Tibial artery (tissue), 4 donors: ENCODE measurements at places on chromosomes 2 and 18.

DNA sequence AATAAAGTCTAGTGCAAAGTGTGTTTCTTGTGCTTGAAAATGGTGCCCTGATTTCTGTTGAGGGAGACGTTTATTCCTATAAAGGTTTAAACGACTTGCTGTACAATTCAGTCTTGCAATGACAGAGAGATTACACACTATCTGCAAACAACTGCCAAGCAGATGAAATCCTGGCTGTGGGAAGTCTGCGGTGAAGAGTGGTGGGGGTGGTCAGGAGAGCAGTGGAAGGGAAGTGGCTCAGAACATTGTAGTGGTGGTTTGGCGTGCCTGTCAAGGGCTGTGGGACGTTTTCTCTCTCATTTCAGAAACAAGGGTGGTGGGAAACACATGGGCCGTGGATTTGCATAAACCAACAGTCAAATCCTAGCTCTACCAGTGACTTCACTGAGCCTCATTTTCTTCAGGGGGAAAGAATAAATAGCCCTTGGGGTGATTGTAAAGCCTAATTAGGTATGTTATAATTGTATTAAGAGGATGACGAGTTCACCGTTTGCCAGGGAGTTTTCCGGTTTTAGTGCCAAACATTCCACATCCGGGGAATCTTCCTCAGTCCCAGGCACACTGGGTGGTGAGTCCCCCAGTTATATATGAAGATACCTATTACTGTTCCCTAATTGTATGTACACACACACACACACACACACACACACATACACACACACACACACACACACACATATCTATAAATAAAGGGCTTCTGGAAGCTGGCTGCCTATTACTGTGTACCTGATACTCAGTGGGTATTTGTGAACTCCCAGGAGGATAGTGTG is 115.0 kb downstream of the SPTBN1 start:
- peak; percentile 65 for DNase-seq

DNA sequence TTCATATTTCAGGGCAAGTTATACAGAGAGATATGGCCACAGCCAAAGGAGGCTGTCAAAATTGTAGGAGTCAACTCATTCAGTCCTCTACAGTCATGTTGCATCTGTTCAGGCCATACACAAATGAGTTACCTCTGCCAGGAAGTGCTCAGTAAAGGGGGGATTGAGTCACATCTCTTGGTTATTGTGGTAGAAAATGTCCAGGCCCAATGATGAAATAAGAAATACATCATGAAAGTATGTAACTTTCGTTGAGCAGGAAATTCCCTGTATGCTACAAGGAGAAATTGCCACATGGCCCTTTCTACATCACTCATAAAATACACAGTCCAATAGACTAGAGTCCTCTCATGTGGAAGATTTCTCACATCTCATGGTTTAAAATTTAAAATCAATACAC is 103.9 kb upstream of the COL3A1 start:
- DNase-seq = no peak

- no peak for DNase-seq
Observed at GRCh38 chr2:159439421-159439820, 152.9 kb upstream of the WDSUB1 start.

- DNase-seq = no peak
Observed at GRCh38 chr2:148124271-148124670, 103.4 kb downstream of the MBD5 start.

GRCh38 chr2:210663631-210664089 is 107.3 kb downstream of the CPS1 start:
- no peak for DNase-seq

GRCh38 chr18:23226391-23226790 is 91.1 kb downstream of the CABLES1 start:
- DNase-seq = no peak

- DNase-seq = no peak
Observed at GRCh38 chr18:2636126-2636631, 19.3 kb upstream of the SMCHD1 start.

- DNase-seq = no peak
Observed at GRCh38 chr18:12630136-12630535, 27.8 kb downstream of the SPIRE1 start.

GRCh38 chr2:172921532-172922236 is 154.0 kb upstream of the MAP3K20 start:
- DNase-seq = no peak

- DNase-seq = no peak
Observed at GRCh38 chr2:85939131-85939530, 50.3 kb upstream of the ST3GAL5 start.

DNA sequence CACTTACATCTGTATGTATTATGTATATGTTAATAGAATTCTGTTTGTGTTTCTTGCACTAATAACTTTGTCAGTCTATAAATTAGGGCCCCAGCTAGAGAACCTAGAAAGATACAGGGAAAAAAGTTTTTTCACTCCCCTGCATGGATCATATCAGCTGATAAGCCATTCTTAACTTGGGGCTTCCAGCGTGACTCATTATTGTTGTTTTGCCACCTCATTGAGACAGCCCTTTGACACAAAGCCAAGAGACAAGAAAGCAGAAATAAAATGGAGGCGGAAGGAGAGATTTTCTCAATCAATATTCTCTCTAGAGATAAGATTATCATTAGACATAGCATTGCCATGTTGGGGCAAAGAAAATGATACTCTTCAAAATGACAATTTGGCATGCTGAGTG is 93.4 kb downstream of the AKAIN1 start:
- no peak for DNase-seq

DNA sequence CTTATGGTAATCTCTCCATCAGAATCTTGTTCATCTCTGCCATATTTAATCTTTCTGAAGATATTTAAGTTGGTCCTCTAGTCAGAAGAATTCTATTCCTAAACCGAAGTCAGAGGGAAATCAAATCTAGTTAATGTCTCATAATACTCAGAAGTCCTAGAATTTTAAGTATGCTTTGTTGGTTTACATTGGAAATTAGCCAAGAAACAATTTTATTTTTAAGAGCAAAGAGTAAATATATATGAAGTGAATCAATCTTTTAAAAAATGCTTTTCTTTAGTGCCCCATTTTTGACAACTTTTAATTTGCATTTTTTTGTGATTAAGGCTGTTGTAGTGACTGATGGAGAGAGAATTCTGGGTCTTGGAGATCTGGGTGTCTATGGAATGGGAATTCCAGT is 38.1 kb downstream of the ME2 start:
- DNase-seq = no peak

- no peak for DNase-seq
Observed at GRCh38 chr18:73848656-73849055, 299.0 kb downstream of the FBXO15 start.

DNA sequence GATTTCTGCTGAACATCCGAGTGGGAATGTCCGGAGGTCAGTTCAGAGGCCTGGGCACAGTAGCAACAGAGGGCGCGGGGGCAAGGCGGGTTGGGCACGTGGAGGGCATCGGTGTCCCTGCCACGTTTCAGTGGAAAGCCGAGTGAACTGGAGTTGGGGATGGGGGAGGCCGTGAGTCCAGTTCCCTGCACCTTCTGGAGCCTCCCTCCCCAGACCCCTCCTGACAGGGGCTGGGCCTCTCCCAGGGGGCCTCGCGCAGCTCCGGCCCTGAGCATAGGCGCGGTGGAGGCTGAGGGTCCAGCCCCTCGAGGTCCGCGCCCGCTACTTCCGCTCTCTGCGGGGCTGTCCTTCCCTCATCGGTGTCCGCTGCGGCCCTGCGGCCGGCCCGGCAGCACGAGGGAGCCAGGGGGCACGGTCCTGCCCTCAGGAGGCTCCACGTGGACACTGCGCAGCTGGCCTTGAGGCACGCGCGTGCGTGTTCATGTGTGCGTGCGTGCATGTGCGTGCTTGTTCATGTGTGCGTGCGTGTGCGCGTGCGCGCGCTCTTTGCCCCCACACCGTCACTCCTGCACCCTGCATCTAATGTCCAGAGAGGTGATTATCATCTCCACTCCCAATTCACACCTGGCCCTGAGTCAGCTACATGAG is 50.2 kb downstream of the PLEKHB2 start:
- DNase-seq = no peak

DNA sequence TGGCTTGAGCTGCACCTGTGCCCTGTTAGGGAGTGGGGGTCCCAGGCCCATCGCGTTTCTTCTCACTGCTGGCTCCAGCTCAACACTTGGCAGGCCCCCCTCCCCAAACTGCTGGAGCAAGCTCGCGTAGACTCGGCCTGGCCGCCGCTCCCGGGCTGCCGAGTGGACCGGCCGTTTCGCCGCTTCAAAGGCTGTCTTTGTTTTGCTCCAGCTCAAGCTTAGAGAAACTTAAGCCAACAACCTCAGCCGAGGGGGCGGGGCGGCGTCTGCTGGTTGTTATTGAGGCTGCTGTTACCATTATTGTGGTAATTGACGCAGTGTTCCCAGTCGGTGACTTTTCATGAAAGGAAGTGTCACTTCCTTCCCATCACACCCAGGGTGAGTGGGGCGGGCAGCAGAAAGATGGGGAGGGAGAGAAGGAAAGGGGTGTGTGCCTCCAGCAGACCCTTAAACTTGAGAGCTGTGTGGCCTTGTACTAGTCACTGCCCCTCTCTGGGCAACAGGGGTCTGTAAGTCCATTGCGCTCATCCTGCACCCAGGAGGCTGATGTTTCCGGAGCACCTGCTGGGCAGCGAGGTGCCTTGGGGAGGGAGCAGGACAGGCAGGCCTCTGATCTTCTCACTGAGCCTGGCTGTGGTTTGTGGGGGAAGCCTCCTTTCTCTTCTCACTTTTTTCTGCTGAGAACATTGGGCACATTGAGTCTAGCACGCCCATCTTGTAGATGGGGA is 2.1 kb downstream of the ARID5A start:
- DNase-seq = peak; percentile 91

GRCh38 chr18:22694954-22695353 is 238.2 kb upstream of the RBBP8 start:
- DNase-seq = peak; percentile 84

DNA sequence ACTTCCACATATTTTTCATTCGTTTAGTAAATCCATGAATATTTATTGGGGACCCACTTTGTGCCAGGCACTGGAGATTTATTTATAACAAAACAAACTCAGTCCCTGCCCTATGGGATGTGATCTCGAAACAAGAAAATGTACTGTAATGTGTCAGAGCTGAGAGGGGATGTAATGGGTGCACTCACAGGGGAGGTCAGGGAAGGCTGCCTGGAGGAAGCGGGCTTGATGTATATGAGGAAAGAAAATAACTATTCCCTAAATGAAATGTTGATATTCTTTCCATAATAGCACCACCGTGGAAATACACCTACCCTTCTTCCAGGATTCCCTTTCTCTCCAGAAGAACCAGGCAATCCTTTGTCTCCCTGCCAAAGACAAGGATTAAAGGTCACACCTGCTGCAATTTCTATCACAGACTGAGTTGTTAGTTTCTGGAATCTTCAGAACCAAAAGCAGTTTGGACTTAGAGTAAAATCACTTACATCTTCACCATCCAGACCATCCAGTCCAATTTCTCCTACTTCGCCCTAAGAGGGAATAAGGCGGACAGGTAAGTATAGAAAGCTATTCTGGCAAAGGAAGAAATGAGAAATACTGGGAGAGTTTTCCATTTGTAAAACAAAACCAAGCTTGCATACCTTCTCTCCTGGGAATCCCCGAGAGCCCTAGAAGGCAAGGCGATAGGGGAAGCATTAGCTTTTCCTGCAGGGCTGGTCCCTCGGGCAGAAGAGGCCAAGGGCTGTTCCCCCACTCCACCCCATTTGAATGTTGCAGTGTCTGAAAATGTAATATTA is 55.0 kb downstream of the COL6A3 start:
- DNase-seq = no peak

- DNase-seq = no peak
Observed at GRCh38 chr2:202425036-202425435, 48.9 kb downstream of the BMPR2 start.

DNA sequence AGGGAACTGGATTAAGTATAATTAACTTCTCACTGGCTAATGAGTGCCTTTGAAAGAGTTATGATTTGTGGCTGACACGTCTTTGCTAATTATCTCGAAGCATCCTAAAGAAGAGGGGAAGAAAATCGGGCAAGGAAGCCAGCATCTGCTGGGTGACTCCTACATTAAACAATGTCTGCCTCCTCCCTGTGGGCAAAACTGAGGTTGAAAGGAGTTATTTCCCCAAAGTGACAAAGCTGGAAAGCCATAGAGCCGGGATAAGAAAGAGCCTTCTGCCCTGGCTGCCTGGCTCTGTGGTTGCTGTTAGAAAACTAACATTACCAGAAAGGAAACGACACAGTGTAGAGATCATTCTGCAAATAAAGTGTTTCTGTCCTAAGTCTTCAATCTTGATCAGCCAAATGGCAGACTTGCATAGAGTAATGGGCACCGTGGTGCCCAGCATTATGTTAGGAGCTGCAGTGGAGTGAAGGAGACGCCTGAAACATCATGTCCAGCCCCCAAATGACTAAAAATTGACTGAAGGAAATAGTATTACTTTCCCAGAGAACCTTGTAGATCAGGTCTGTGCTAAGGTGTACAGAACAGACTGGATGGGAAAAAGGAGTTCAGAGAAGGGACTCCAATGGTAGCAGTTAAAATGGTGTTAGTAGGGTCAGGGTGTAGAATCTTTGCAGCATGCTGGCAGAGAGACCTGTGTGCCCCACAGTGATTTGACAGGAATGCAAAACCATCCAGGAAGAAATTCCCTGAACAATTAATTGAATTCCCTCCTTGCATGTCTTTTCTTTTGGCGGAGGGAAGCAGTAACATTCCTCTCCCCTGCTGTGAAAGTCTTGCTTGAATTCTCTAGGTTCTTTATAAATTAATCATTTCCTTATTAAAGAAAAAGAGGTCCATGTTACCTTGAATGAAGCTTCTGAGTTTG is 44.4 kb downstream of the ALPK2 start:
- no peak for DNase-seq
